ENCODE measurements at places on chromosomes 3 and 15.

DNA sequence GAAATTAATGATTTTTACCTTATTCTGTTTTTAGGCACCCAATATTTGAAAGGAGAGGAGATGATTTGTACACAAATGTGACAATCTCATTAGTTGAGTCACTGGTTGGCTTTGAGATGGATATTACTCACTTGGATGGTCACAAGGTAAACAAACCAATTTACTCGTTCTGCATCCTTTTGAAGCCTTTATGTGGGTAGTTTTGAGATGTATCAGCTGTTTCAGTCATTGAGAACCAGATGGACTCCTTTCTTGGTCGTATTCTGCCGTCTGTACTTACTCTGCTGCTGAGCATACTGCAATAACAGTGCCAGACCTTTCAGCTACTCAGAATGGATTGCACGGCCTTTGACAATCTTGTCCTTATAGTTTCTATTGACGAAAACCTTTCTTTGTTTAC, 13.3 kb downstream of the DNAJB11 start:
- no peak for DNase-seq

DNA sequence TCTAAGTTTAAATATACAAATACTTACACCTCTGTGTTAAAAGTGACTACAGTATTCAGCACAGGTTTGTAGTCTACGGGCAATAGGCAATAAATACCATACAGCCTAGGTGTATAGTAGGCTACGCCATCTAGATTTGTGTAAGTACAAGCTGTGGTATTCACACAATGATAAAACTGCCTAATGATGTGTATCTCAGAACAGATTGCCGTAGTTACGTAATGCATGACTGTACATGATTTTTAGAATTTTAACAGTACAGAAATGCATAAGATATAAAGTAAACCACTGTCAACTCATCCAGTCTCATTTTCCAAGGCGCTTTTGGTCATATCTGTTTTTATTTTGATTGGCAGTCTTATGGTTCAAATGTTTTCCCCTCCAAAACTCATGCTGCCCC, 365.7 kb downstream of the CTNNB1 start:
- DNase-seq = no peak

- DNase-seq = no peak
Observed at GRCh38 chr15:70034596-70034995, 63.1 kb downstream of the TLE3 start.

- no peak for DNase-seq
Observed at GRCh38 chr15:39752991-39753390, 29.6 kb downstream of the FSIP1 start.

DNA sequence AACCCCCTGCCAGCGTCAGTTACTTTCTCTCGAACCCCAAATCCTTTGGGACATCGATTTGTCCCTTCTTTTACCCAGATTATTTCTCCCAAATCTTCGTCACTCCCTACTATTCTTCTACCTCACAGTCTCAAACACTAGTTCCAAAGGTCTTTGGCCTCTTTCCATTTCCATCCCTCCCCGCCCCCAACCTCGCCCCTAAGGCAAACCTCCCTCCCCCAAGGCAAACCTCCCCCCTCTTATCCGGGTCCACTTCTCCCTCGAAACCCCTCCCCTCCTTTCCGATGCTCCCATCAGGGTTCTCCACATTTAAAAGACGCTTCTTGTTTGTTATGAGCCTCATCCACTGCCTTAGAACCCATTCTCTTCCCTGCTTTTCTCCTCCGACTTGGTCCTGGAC, 583 bp downstream of the EAF1 start:
- DNase-seq = no peak

DNA sequence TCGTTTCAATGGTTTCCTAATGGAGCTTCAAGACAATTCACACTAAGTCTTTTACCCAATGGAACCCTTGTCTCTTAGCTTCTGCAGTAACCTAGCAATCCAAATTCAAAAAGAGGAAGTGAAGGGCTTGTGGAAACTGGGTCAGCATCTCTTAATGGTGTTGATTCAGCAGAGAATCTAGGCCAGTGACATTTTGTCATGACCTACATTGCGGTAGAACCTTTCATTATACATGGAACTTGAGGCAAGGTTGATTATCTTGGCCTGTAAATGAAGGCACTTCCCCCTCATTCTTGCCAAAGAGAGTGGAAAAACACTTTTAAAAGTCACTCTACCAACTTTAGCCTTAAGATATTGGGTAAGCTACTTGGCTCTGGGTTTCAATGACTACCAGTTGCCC, 42.8 kb downstream of the C2CD4B start:
- DNase-seq = peak; percentile 75

DNA sequence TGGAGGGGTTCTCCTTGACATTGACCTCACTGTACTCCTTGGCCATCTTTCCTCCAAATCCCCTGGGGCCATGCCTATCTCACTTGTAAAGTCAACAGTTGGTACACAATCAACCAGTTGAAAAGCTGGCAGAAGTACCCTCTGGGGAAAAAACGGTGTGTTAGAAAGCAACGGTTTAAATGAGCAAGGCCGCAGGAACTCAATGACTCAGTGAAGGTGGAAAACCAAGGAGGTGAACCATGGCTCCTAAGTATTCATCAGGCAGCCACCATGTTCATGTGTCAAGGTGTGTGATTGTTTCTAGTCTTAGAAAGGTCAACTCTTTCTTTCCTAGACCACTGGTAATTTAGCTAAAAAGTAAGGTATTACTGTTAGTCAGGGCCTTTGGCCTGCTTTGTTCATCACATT, 130.9 kb upstream of the SATB1 start:
- DNase-seq = no peak

- DNase-seq = no peak
Observed at GRCh38 chr3:98897701-98898100, 3.8 kb downstream of the DCBLD2 start.

DNA sequence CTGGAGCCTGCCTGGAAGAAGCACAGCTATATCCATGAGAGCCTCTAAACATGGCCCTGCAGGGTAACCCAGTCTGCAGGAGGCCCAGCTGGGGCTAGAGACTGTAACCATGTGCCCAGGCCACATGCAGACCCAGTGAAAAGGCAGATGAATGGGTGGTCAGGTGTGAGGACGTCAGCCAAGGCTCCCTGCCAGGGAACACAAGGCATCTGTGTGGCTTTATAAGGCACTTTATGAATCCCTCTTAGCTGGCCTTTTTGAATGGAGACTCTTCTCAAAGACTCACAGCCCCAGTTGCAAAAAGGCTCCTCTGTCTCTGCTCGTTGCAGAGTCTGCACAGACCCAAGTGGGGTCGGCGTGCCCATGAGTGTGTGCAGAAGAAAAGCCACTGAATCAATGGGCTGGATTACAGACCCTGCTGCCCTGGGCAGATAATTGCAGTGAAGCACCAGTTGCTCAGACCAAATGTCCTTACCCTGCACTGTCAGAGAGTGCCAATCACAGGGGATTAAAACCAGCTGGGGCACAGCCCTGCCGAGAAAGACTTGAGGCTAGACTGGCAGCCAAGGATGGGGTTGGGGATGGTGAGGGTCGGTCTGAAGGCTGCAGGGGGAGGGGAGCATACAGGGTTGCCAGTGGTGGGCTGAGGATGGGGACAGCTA, 154.2 kb downstream of the RAB11A start:
- DNase-seq = no peak

GRCh38 chr3:186209810-186210752, 101.2 kb upstream of the ETV5 start:
- DNase-seq = peak; percentile 94

GRCh38 chr15:70617911-70618287, 145.5 kb downstream of the UACA start:
- no peak for DNase-seq

DNA sequence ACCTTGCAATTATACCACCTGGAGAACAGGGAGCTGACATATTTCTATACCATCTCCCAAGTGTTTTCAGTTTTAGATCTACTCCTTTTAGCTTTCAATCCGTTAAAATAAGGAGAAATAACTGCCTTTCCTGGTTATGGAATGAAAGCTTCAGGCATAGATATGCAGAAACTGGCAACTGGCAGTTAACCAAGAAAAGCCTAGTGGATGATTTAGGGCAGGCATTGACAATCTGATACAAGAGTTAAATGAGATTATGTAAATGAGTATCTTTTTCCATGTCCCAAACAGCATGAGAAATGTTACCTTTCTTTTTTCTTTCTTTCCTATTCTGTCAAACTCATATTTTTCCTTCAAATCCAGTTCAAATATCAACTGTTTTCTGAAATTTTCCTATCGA, 689.1 kb upstream of the DPPA4 start:
- DNase-seq = no peak

- peak; percentile 93 for DNase-seq
Observed at GRCh38 chr15:78103406-78104118, 11.2 kb downstream of the SH2D7 start.

DNA sequence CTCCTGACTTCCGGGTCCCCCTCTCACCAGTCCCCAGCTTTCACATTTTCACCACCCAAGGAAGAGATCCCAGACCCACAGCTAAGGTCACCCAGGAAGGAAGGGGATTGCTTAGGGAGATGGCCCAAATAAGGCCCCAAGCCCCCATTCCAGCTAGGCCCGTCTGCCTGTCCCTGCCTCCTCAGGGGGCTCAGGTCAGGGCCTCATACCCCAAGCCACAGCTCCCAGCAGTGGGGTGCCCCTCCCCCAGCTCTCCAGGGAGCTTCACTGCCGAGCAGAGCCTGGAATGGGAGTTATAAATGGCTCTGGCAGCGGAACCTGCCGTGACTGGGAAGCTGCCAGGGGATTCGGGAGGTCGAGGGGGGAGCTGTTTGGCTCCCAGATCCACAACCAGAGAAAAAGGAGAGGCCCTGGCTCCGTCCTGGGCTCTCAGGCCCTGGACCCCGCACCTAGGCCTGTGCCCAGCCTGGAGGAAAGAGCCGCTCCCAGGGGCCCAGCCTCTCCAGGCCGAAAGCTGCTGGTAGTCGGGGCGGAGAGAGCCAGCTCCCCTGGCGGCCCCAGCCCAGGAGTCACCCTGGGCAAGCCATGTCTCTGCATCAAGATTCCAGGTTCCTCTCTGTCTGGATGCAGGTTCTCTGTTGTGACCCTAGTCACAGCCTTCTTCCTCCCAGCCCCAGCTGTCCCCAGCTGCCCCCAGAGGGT, 550 bp downstream of the CCDC9B start:
- no peak for DNase-seq

- no peak for DNase-seq
Observed at GRCh38 chr3:23240171-23240785, 37.2 kb downstream of the UBE2E2 start.

GRCh38 chr3:160260587-160261270, 35.5 kb downstream of the C3orf80 start:
- DNase-seq = no peak

GRCh38 chr3:125161607-125162219, 50.8 kb downstream of the SLC12A8 start:
- no peak for DNase-seq

- DNase-seq = peak; percentile 33
Observed at GRCh38 chr3:73432023-73432705, 192.6 kb downstream of the PDZRN3 start.

- DNase-seq = no peak
Observed at GRCh38 chr3:103617961-103618360, 1183.1 kb downstream of the ZPLD1 start.

- peak; percentile 53 for DNase-seq
Observed at GRCh38 chr15:73273181-73274002, 95.4 kb downstream of the HCN4 start.

DNA sequence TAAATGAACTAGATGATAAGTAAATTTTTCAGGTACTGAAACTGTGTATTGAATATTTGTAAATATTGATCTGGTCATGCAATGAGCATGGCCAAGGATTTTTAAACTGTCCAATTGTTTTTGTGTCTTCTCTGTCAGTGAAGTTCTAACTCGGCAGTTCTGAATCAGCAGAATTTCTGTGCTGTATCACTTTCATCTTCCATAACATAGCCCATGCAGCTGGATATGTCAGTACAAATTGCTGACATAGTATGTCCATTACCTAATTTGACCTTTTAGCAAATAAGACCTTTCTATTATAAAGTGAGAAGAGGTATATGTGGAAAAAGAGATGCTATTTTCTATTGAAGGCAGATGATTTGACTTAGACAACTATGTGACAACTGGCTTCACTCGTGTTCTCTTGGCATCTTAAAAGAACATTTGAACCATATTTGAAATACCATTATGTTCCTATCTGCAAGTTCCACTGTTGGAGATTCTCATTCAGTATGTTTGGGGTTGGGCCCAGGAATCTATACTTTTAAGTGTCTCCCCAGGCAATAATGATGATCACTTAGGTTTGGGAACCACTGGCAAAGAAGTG, 90.4 kb downstream of the CMSS1 start:
- DNase-seq = no peak

DNA sequence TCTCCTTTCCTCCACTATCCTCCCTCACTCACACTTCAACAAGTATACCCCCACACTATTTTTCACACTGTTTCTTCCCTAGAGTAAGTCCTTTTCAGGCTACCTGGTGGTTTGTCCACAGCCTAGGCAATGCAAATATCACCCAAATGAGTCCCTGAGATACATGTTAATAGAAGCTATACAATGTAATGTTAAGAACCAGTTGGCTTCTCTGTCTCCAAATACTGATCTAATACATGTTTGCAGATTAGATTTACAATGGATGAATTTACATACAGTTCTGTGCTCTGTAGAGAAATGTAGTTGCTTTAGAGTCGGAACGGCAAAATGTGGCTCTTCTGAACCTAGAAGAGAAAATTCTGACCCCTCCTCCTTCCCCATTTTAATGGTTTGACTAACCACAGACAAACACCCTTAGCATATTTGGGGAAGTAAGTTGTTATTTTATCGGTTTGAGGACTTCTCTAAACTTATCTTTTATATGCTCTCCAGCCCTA, 63.6 kb upstream of the MBNL1 start:
- DNase-seq = peak; percentile 97

- DNase-seq = no peak
Observed at GRCh38 chr3:37071921-37072320, 78.6 kb downstream of the MLH1 start.

- no peak for DNase-seq
Observed at GRCh38 chr15:40146037-40146436, 14.8 kb upstream of the BUB1B start.

GRCh38 chr3:150588027-150588830, 14.9 kb upstream of the SELENOT start:
- DNase-seq = no peak

DNA sequence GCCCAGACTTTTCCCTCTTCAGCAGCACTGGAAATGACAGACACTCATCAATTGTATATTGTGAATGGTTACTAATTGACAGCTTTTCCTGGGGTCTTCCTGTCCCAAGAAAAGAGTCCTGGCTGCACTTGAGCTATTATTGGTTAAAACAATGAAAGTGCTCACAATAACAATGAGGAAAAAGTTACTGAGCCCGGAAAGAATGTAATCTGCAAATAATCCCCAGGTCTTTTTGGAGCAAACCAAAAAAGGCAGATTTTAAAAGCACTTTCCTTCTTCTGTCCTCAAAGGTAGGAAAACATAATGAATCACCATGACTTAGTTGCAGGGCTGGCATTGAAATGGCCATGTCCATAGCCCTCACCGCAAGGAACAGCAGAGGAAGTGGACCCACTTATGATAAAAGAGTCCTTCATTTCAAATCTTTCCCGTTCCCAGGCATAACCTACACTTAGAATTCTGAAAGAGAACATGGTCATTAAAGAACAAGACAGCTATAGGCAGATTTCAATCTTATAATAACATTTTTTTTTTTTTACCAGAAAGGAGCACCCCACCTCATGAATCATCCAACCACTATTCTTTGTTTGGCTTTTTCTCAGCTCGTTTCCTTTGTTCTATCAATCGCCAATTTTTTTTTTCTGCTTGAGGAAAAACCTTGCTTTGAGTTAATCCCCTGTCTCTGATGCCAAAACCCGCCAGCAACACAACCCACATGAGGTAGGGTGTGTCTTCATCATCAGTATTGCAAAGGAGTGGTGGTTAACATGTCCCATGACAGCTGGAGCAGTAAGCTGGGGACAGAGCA, 35.5 kb upstream of the ATP1B3 start:
- peak; percentile 13 for DNase-seq
